ENCODE measurements at places on chromosomes 13 and 19.

DNA sequence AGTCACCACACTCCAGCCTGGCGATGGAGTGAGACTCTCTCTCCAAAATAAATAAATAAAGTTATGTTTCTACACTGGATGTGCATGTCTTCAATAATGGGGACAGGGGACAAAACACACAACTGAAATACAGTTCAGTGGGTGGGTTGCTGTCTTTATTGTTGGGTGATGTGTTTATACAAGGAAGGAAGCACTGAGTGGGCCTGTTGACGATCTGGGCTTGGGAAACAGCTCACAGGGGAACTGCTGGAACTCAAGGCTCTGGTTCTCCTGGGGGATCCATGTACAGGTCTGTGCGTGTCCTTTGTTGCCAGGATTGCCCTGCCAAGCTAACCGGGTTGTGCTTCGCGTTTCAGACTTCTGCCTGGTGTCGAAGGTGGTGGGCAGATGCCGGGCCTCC, 18.9 kb downstream of the SPINT2 start:
- DNase-seq = no peak

- DNase-seq = no peak
These were observed 47.7 kb downstream of the SLC10A2 start for GRCh38 chr13:103018556-103018955.

- no peak for DNase-seq
These were observed 9.2 kb downstream of the MIDN start for GRCh38 chr19:1257475-1258162.

- DNase-seq = no peak
These were observed 33.0 kb downstream of the XPO4 start for GRCh38 chr13:20869540-20869939.

GRCh38 chr13:48636550-48636949, 17.2 kb upstream of the CYSLTR2 start:
- no peak for DNase-seq

DNA sequence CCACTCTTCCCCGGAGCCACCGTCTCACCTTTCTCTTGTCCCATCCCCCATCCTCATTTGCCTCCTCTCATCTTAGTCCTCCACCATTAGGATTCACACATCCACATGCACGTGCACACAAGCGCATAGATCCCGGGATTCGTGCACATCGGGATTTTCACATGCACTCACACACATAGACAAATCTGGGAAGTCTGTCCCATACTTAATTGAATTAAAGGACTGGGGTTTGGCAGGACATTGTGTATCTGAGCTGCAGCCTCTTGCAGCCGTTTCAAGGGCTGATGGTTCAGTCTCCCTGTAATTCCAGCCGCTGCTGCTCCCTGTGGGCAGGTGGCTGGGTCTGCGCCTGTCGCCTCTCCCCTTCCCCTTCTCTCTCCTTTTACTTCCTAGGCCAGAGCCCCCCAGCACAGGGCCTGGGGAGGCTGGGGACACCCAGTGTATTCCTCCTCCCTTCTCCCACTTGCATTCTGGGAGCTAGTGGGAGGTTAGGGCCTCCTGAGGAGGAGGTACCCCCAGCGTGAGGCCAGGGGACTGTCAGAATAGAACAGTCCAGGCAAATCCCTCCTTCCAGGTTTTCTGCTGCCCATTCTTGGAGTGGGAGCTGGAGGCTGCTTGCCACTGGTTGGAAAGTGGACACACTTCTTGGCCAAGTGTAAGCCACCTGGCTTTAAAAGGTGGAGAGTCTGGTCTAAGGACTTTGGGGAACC, 43.6 kb downstream of the LYL1 start:
- DNase-seq = no peak

GRCh38 chr13:112509190-112509589, 78.8 kb downstream of the TUBGCP3 start:
- DNase-seq = no peak

DNA sequence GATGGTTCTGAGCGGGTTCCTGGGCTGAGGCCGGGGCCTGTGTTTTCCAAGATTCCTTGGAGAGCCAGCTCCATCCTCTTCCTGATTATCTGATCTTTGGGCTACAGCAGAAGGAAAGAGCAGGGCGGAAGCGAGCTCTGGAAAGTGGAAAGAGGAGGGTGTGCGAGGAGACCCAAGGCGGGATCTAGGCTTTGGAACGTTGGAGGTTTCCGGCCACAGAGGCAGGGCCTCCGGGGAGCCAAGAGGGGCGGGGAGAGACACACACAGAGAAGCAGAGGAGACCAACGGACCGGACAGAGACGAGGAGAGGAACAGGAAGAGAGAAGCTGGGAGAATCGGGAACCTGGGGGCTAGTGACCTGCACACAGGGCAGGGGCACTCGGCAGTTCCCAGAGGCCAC, at the start of gene CLEC11A:
Gene CLEC11A, plus strand, starts transcription at position 296 of the 400 bp plus-strand sequence. CDS start 162 bp downstream, outside the sequence.
- DNase-seq = no peak
